ENCODE measurements at places on chromosomes 7 and 10.

- peak; percentile 81 for DNase-seq
These were observed 27.0 kb downstream of the CALML3 start for GRCh38 chr10:5551531-5552375.

DNA sequence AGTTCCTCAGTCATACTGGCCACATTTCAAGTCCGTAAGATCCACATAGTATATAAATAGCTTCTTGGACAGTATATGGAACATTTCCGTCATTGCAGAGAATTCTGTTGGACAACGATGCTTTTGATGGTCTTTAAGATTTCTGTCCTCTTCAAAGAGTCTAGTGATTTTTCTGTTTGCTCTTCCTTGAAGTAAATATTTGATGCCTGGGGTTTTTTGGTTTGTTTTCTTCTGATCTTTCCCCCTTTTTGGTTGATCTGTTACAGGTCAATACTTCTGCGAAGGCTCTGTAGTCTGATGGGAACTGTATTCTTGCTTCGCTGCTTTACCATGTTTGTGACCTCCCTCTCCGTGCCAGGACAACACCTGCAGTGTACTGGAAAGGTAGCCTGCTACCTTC lies 42.3 kb upstream of the VDAC2 start:
- DNase-seq, result no peak

DNA sequence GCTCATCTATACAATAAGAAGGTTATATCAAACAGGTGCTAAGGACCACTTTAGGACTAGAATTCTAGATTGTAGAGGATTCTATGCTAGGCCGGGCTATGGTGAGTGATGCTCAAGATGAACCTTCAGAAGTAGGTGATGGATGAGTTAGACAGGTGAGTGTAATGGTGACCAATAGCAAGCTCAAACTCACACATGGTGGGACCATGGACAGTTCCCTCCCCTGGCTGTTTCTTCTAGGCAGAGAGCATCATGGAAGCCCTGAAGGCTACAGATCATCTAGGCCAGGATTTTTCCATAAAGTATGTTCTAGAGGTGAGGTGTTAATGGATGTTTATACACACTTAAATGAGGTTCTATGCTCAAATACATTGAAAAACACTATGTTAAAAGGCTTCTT lies 162.2 kb upstream of the WDR11 start:
- no peak for DNase-seq

- DNase-seq, result no peak
These were observed 173.9 kb downstream of the NEURL1 start for GRCh38 chr10:103667356-103667755.

GRCh38 chr10:15822131-15822530 lies 38.2 kb downstream of the MINDY3 start:
- DNase-seq, result no peak

DNA sequence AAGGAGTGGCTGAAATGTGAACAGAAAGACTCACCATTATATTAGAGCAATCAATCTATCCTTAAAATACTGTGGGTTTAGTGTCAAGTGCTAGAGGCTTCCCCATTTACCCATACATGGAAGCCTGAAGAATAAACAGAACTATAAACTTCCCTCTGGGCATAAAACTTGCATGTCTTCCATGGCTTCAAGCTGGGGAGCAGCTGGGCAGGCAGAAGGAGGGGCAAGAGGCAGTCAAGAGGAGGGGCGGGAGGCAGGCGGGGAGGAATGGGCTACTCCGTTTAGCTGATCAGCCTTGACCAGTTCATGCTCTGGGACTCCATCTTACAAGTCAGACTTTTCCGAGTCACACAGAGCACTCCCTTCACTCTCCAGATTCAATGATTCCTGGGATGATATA lies 3.5 kb upstream of the PRSS1 start:
- no peak for DNase-seq

All from T-helper 2 cell treated with Interferon-gamma antibody and Interleukin-4, amounts not matched to agents 5 μg/mL and 100 μg/mL, for 36 hours (primary cell).